Hindlimb muscle (tissue), 1 donor: ENCODE measurements at places on chromosomes 3 and 15. TPM values are rescaled to one million over a fixed set of nuclear protein-coding genes. Genes with fewer than 3 reads are reported as not detected.

ULK4 gene
- 2.4 TPM for polyA plus RNA-seq

EXD1 gene
- polyA plus RNA-seq = 0.12 TPM

TLR9 gene
- polyA plus RNA-seq = 0.28 TPM

AVEN gene
- 18.9 TPM for polyA plus RNA-seq

NUP210 gene
- polyA plus RNA-seq = 9.6 TPM

SEMA3B gene
- polyA plus RNA-seq = 43.9 TPM

CCDC66 gene
- 20.1 TPM for polyA plus RNA-seq

SV2B gene
- polyA plus RNA-seq = 3.9 TPM

NR2E3 gene
- polyA plus RNA-seq = 9.0 TPM

GOLGA8T gene
- not detected for polyA plus RNA-seq

CCR8 gene
- polyA plus RNA-seq = not detected

CHRM5 gene
- polyA plus RNA-seq = 0.08 TPM

C3orf18 gene
- polyA plus RNA-seq = 23.5 TPM

POLQ gene
- polyA plus RNA-seq = 2.6 TPM

LYZL4 gene
- polyA plus RNA-seq = not detected

PLXNA1 gene
- 42.4 TPM for polyA plus RNA-seq

PAQR5 gene
- 0.72 TPM for polyA plus RNA-seq

OSBPL10 gene
- 10.9 TPM for polyA plus RNA-seq

PDZRN3 gene
- 91.6 TPM for polyA plus RNA-seq

SKOR1 gene
- 0.67 TPM for polyA plus RNA-seq

C2CD4B gene
- polyA plus RNA-seq = 3.4 TPM

SLCO2A1 gene
- 1.4 TPM for polyA plus RNA-seq

HIGD2B gene
- polyA plus RNA-seq = not detected

LEKR1 gene
- polyA plus RNA-seq = 1.1 TPM

TAMM41 gene
- 17.4 TPM for polyA plus RNA-seq

MOBP gene
- 0.05 TPM for polyA plus RNA-seq
